ENCODE measurements at places on chromosomes 4 and X.
A peak's percentile ranks its signal among the peaks of the same experiment; 100 is the strongest.

GRCh38 chr4:179110816-179111215 lies 1668.6 kb upstream of the AGA start:
- no peak for DNase-seq

DNA sequence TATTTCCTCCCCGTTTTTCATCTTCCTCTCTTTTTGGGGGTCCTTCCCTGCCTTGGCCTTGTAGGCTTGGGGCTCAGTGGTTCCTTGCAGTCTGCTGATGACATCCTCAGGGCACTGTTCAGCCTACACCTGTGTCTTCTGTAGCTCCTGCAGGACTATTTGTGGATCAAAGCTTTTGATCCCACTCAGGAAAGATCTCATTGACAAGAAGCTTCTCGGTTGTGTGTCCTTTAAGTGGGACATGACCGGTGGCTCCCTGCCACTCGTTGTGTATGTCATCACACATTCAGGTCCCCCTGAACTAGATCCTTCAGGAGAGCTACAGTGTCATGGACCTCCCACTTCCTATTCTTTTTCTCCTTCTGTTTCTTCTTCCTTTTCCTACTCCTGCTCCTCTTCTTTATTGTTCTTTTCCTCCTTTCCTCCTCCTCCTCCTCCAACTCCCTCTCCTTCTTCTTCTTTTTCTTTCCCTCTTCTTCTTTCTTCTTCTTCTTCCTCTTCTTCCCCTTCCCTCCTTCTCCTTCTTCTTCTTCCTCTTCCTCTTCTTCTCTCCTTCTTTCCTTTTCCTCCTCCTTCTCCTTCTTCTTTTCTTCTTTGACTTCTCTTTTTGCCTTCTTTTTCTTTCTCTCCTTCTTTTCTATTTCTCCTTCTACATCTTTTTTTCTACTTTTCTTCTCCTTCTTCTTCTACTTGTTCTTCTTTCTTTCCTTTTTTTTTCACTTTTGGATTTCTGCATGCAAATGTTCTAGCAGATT lies 67.8 kb downstream of the NBDY start:
- no peak for DNase-seq

DNA sequence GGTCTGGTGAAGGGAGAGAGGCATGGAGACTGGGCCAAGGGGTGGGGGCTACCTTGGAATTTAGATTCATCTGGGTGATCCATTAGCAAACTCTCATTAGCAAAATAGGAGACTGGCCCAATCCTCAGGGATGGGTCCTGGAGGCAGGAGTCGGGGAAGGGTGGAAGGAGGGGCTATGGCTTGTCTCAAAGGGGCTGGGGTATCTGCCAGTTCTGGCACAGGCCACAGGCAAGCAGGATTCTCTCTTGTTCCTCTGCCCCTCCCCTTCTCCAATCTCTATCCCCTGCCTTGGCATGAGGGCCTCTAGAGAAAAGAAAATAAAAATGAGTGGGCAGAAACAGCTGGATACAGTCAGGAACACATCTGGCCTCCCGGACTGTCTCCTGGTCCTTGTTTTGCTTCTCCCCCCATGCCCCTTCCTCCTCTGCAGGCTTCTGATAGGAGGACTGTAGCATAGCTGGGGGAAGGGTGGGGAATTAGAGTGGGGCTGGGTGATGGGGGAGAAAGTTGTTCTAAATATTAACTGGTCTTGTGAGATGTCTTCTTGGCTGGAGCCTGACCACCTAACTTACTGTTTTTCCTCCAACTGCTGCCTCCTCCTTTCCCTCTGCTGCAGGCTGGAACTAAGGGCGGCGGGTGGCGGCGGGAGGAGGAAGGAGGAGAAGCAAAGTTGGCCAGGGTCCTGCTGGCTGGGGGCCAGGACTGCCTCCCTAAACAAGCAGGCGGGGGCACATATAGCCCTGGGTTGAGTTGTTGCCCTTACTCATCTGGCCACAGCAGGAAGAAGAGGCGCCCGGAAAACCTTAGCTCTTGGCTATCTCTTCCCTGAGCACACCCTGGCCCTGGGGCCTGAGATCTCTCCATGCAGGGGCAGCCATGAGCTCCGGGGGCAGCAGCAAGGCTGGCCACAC lies 53.3 kb upstream of the LAS1L start:
- peak; percentile 61 for DNase-seq

DNA sequence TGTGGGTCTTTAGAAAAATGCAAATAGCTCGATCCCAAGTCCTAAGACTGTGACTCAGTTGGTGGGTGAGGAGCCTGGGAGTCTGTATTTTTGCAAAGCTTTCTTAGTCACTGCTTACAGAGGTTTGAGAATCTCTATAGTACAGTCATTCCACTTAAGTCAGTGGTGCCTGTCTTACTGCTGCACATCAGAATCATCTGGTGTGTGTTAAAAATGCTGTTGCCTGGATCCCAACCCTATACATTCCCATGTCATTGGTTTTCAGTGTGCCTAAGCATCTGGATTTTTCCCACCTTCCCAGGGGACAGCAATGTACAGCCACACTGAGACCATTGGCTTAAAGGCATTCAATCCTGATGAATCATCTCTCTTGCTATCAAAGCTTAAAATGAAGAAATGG lies 21.0 kb upstream of the GEMIN8 start:
- no peak for DNase-seq

GRCh38 chrX:123291623-123292022 lies 107.5 kb downstream of the GRIA3 start:
- no peak for DNase-seq

DNA sequence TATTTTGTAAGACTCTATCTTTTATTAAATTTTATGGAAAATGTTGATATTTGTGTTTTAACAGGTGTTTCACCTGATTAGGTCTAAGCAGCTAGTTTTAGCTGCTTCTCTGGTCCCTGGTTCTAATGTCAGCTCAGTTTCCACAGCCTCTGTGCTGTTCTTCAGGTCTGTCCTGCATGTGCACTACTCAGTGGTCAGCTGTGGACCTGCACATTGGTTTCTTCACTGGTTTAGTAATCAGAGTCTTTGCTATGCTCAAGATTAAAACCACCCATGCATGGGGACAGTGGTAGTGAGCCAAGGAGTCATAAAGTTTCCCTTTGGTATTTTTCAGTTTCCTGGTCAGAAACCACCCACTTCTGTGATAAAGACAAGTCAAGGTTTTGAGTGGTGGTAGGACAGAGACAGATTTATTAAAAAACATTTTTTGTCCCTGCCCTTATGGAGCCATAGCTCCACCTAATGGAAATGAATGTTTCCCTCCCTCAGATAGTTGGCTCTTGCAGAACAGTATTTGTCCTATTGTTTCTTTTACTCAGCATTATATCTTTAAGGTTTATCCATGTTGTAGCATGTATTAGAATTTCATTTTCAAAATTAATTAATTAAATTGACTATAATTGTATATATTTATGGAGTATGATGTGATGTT lies 36.8 kb upstream of the VBP1 start:
- DNase-seq = no peak

DNA sequence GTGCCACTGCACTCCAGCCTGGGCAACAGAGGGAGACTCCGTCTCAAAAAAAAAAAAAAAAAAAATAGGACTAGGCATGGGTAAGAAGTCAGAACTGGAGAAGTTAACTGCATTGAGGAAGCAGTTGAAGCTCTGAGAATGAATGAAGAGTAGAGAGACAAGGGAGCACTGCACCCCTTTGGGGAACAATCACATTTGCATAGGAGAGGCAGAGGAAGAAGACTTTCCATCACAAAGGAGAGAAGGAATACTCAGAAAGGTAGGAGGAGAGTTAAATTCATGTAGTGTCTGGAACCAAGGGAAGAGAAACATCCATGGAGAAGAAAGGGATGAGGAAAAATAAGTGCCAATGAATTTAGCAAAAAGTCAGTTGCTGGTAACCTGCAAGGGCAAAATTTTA lies 72.4 kb downstream of the GPC3 start:
- no peak for DNase-seq

GRCh38 chr4:159014859-159015258 lies 88.0 kb upstream of the RAPGEF2 start:
- DNase-seq = peak; percentile 36

Data from GM03348 (cell line).